ENCODE measurements at places on chromosomes 6 and 20.
A peak's percentile ranks its signal among the peaks of the same experiment; 100 is the strongest.

- no peak for DNase-seq
These were observed 72.3 kb downstream of the JARID2 start for GRCh38 chr6:15317934-15318902.

GRCh38 chr6:148629592-148630465, 117.0 kb upstream of the UST start:
- DNase-seq = no peak

DNA sequence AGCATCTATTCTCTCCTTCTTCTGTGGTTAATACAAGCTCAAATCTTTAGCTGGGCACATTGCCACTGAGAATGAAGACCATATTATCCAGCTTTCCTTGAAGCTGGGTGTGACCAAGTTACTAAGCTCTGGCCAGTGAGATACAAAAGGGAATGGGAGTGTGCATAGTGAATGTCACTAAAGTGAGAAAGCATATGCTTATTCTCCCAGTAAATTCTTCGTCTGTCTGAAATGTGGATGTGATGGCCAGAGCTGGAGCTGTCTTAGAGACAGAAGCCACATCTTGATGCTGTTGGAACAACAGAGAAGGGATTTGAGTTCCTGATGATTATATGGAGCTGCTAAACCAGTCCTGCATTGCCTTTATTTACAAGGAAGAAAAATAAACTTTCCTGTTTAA, 60.1 kb downstream of the SESN1 start:
- DNase-seq = no peak

DNA sequence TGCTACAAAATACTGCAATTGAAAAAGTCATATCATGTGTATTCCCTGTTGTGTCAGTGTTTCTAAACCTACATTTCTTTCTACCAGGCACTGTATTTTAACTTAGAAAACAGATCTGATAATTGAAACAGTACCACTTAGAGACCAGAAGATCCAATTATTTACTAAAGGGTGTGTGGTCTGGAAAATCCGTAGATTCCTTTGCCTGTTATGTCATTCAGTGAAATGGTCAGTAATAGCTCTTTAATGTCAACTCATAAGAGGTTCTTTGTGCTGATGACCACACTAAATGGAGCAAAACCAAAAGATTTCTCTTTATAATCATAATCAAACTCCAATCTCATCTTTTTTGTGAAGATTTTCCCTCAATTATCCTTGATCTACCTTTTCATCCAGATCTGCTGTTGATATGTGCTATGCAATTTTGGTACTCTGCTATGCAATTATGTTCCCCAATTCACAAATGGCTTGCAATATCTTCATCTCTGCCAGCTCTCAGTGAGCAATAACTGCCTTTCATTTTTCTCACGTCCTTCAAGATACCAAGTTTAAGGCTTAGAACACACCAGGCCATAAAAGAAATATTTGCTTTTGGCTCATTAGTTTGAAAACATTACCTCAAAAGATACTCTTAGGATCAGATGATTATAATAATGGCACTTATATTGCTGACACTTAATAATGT, 165.5 kb downstream of the MOXD1 start:
- no peak for DNase-seq

GRCh38 chr6:135937106-135937505, 85.6 kb downstream of the PDE7B start:
- DNase-seq = no peak

DNA sequence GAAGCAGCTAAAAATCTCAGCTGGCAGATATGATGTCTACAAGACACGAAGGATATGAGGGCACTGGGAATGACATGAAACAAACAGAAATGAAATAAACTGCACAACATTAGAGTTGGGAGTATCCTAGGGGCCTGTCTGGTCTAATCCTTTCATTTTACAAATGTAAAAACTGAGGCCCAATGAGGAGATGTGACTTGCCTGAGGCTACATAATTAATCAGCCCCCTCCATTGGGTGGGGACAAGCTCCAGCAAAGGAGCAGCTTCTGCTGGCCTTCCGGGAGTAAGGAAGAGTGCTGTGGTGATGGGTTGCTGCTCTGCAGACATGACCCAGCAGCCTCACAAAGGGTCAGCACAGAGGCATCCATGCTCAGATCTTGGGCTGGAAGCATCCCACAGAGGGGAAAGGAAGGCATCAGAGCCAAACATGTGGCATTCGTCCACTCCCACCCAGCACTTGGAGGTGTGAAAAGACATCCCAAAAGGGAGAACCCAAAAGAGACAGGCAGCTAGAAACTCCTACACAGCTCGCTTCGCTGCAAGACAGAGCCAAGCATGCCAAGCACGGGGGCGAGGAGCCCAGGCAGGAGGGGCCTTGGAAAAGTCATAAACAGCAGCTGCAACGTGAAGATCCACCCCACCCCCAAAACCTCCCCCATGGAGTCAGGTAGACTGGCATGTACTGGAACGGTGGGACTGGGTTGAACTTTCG, 183.7 kb downstream of the UNC5CL start:
- DNase-seq = no peak

DNA sequence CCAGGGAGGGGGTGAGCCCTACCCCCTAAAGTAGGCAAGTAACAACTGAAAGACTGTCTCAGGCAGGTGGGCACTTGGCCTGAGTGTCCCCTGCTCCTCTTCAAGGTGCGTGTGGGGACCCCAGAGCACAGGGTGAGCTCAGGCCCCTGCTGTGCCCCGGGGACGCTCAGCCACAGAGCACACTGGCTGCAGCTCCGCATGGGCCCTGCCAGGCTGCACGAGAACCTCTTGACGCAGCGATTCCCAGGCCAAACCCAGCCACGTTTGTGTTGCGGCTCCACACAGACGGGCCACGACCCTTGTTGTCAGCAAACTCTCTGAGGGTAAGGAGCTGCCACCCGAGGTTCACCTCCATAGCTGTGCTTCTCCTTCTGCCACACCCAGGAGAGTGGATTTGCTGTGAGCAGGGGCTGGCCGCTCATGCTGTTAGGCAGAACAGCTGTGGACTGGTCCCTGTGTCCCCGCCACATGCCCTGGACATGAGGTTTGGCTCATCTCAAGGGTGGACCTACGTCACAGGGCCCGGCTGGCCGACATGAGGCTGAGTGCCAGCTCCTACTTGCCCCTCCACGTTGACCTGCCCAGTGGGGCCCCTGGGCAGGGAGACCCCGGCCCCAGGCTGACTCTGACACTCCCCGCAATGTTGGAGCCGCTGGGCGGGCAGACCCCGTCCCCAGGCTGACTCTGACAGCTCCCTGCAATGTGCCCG, 29.7 kb upstream of the GATA5 start:
- no peak for DNase-seq

DNA sequence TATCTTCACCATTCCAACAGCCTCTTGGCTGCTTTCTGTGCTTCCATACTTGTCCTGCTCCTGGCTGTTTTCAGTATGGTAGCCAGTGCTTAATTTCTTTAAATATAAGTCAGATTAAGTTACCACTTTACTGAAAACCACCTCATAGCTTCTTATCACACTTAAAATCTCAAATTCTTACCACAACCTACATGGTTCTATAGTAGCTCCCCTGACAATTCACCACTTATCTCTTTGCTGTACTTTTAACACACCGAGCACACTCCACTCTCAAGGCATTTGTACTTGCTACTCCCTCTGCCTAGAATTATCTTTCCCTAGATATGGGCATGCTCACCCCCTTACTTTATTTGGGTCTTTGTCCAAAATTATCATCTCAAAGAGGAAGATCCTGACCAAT, 369.0 kb downstream of the TENT5A start:
- no peak for DNase-seq

- no peak for DNase-seq
These were observed 8.4 kb upstream of the MAPK13 start for GRCh38 chr6:36121787-36122494.

DNA sequence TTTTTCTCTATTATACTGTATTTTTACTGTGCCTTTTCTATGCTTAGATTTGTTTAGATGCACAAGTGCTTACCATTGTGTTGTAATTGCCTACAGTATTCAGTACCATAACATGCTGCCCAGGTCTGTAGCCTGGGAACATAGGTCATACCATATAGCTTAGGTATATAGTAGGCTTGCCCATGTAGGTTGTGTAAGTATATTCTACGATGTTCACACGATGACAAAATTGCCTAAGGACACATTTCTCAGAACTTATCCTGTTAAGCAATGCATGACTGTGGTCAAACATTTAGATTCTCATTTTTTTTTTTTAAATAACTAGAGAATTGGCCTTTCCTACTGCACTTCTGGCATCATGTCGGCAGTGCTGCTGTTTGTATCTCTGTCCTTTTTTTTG, 253.7 kb upstream of the SUPT3H start:
- DNase-seq = no peak

GRCh38 chr20:2602046-2602735, 50.2 kb upstream of the NOP56 start:
- no peak for DNase-seq

DNA sequence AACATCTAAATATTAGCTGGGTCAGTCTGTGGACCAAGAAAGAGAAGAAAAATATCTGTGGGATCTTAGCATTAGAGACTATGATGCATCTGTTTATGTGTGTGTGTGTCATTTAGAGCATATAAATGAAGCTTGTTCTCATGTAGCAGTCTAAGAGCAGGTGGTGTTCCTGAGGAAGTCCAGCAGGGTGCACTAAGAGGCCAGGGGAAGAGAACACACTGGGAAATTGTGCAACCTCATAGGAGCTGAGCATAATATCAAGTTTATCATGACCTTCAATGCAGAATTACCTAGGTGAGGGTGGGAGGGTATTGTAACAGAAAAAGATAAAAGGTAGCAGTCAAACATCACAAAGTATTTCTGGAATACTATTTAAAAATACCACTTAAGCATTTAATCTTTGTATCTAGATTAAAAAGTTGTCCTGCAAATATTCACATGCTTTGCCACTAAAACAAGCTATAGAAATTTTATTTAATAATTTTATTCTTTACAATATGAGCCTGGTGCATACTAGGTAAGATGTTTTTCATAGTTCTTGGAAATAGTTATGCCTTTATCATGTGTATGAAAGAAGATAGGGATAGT, 80.5 kb downstream of the SMPDL3A start:
- DNase-seq = no peak

DNA sequence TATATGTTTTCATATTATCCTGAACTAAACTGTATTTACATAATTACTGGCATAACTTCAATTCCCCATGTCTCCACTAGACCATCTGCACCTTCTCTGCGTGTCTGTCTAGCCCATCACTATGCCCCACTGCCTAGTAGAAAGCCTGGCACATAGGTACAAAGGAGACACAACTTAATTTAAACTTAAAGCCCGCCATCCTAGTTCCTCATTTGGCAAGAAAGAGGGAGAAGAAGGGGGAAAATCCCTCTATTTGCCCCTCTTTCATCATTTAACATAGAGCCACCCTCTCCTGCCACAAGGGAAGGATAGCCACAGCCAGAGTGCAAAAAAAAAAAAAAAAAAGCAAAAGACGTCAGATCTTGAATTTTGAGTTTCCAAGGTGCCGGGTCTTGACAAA, 1.8 kb downstream of the PKIG start:
- no peak for DNase-seq

GRCh38 chr20:63119963-63120807, 95.7 kb downstream of the YTHDF1 start:
- DNase-seq = no peak

- no peak for DNase-seq
These were observed 148.6 kb downstream of the LRRC1 start for GRCh38 chr6:53943395-53943794.

GRCh38 chr20:35012227-35013069, 56.8 kb downstream of the MYH7B start:
- DNase-seq = no peak

DNA sequence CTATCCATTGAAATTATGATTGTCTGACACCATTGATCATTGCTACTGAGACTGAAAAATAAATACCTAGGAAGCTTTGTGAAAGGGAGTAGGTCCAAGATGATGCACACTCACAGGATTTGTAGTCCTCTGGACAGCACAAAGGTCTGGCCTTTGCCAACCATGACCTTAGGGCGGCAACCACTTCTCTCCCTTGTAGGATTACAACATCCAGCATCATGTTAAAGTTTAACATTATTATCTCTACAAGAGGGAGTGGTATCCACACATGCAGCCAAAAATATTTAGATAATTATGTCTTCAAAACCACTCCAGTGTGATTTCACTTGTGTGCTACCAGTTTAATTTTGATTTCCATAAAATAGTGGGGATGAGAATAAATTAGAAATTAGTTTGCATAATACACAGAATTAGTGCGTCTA, 51.1 kb upstream of the NHSL1 start:
- DNase-seq = no peak

- no peak for DNase-seq
These were observed 86.2 kb downstream of the DNAH8 start for GRCh38 chr6:38801305-38801704.

GRCh38 chr20:35600993-35601973, 14.3 kb upstream of the SPAG4 start:
- DNase-seq = peak; percentile 50

DNA sequence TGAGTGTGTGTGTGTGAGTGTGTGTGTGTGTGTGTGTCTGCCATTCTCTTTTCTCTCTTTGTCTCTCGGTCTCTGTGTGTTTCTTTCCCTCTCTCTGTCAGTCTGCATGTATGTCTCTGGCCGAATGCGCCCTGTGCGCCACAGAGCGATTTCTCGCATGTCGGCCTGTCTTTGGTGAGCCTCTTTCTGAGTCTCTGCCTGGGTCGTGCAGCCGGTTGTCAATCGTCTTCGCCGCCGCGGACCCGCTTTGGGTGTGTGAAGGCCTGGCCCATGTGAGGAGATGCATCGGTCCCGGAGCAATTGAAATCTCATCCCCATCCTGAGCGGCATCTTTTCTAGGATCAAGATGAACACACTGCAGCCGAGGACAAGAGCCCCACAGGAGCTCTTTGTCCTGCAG, 1567.2 kb upstream of the DEFB115 start:
- DNase-seq = no peak

DNA sequence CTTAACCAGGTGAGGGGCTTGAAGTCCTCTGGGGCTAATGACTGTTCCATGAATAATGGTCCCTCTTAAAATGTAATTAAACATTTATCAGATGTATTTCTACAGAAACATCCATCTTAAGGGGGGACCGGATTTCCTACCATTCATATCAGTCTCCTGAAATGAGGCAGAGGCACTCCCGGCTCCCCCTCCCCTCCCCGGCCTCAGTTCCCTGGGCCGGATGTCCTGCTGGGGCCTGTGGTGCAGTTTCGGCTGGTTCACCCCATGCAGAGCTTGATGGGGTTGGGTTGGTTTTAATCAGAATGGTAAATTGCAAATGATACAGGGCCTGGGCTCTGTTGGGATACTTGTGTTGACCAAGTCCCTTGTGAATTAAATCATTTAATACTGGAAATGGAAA, 349.4 kb downstream of the PREX1 start:
- no peak for DNase-seq

GRCh38 chr6:128532136-128532535, 11.7 kb upstream of the PTPRK start:
- DNase-seq = no peak

DNA sequence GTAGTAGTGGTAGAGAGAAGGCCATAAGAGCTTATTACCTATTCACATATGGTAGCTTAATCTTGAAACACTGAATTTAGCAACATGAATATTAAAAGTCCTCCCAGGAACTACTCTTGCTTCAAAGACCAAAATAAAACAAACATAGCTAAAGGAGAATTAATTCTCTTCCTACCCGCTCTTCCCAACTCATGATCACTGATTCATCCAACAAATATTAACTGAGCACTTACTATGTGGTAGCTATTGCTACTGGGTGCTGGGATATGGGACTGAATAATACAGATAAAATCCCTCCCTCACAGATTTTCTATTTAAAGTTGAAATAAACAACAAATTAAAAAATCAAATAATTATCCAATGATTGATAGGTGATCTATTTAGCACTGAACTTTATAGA, 287.1 kb downstream of the BTBD9 start:
- no peak for DNase-seq

Data from progenitor cell of endocrine pancreas (in vitro differentiated cells).